ENCODE measurements at places on chromosomes 2 and 18.
A peak's percentile ranks its signal among the peaks of the same experiment; 100 is the strongest.

DNA sequence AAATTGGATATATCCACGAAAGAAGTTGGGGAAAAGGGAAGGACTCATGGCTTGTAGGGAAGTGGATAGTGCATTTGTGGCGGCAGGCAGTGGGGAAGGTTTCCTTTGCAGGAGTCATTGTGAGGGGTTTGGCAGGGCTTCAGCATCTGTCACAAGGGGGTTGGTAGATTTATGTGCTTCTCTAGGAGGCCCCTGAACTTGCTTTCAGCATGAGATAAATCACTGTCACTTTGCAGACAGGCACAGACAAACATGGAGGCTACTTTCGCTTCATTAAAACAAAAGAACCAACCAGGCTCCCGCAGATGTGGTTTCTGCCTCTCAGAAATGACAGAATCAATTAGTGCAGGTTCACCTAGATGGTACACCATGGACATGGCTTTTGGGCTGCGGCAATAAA, 340.7 kb downstream of the TGIF1 start:
- DNase-seq, result no peak

DNA sequence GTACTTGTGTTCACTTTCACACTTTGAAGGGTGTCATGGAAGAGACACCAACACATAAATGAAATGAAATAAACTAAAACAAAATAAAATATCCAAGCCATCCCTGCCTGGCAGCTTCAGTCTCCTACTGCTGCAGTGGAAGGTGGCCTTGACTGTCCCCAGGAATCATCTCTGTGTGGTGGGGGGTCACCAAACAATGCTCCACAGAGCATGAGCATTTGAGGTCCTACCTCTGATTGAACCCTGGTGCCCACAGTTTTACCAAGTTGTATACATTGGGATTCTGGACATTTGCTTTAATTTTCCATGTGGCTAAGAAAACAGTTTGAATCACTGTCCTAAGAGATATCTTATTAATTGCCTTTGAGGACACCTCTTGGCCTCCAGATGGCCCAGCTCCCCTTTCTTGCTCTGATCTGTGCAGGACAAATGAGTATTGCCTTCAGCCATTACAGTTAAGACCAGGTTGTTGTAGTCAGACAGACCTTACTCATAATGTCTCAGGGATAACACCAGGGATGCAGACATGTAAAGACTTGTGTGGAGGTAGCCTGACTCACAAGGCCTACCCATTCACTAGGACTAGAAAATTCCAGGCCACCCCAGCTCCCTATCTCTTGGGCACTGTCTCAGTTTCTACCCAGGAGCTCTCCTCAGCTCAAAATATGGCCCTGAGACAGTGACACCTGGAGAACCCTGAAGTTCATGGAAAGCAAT, 195.0 kb downstream of the MYCN start:
- no peak for DNase-seq

- DNase-seq, result no peak
Observed at GRCh38 chr2:233926806-233927205, 9.6 kb downstream of the TRPM8 start.

- no peak for DNase-seq
Observed at GRCh38 chr2:54979321-54980044, 70.8 kb downstream of the RTN4 start.

- DNase-seq, result no peak
Observed at GRCh38 chr2:232387451-232388171, 9.1 kb downstream of the ALPP start.

DNA sequence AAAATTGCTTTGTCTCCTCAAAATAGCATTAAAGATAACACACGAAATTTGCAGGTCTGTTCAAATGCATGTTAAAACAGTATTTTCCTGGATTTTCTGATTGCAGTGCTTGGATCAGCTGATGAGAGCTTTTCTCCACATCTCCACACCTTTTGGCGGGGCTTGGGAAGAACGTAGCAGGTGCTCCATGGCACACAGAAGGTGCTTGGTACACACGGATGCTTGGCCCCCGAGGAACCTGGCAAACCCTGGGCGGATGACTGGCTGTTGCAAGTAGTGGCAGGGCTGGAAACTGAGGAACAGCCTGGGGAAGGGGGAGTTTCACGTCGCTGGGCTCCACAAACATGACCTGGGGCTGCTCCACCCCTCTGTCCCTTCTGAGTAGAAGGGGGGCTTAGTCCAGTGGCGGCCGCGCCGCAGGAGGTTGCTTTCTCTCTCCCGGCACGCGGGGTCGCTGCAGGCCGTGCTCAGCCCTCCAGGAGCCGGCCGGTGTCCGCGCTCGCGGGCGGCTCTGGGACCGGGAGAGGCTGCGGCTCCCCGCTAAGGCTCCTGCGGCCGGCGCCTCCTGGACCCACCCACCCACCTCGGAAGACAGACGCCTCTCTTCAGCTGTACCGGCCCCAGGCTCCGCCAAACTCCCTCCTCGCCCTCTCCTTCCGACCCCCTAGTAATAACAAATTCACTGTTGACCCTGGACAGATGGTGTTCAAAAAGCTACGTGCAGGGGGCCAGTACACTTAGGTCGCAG, 69.3 kb downstream of the MARCO start:
- DNase-seq, result peak; percentile 5

DNA sequence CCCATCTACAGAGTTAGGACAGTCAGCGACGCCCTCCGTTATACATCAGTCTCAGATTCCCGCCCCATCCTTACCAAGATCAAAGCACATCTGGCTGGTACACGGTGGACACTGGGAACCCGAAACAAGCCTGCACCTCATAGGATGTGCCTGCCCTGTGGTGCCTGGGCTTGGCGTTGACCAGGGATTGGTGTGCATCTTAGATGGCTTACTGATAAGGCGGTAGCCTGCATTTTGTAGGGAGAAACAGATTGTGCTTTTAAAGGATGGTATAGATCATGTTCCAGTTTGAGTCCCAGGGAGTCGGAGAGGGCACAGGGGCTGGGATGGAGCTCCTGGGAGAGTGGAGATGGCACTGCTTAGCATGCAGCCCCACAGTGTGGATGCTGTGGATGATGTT, 108.0 kb downstream of the EML6 start:
- no peak for DNase-seq

- DNase-seq, result no peak
Observed at GRCh38 chr18:49608366-49609255, 46.8 kb downstream of the LIPG start.

- no peak for DNase-seq
Observed at GRCh38 chr18:48139431-48140347, 209.2 kb upstream of the SMAD2 start.

GRCh38 chr2:28495551-28496250, at the start of gene PLB1:
TSS of gene PLB1 (plus strand) at chr2:28496060. CDS start at chr2:28496115, 55 bp downstream.
- no peak for DNase-seq

- DNase-seq, result no peak
Observed at GRCh38 chr2:195648787-195649186, 8.2 kb upstream of the SLC39A10 start.

DNA sequence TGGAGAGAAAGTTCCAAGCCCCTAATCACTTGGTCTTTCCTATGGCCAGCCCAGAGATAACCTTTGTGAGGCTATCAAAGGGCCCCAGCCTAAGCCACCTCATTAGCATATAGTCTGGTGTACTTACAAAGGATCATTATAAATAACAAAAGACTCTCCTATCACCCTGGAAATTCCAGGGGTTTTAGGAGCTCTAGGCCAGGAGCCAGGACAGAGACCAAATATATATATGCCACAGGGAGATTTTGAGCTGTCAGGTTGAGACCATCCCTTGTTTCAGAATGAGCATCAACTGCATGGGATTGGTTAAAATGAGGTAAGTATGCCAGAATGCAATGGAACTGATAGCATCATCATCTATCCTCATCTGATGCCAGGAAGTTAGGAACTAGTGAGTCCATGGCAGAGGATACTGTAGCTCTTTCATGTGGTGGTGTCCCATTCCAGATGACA, 32.1 kb upstream of the CHRNA1 start:
- peak; percentile 16 for DNase-seq

- no peak for DNase-seq
Observed at GRCh38 chr2:205650931-205651330, 31.4 kb upstream of the NRP2 start.

DNA sequence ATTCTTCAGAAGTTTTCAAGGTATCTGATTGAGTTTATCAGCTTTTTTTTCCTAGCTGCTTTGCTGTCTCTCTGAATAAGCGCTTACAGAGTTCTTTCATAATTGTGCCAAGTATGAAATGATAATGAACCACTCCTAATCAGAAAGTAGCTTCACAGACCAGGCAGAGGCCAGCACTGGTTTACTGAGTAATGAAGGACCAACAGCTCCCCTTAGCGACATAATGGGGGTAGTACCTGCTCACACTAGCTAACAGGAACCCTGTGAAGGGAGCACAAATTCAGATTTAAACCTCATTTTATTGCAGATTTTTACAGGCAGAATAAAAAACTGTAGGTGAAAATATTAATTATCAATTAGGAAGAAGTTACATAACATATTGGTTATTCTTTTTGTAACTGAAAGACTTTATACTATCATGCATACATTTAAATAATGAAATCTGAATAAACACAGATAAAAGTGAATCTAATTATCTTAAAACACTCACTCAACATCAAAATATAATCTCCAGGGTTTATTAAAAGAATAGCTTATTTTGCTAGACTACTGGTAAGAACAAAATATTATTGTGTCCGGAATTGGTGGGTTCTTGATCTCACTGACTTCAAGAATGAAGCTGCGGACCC, 53.7 kb upstream of the LRRC30 start:
- DNase-seq, result peak; percentile 85

- no peak for DNase-seq
Observed at GRCh38 chr2:29246383-29247300, 131.4 kb downstream of the CLIP4 start.

DNA sequence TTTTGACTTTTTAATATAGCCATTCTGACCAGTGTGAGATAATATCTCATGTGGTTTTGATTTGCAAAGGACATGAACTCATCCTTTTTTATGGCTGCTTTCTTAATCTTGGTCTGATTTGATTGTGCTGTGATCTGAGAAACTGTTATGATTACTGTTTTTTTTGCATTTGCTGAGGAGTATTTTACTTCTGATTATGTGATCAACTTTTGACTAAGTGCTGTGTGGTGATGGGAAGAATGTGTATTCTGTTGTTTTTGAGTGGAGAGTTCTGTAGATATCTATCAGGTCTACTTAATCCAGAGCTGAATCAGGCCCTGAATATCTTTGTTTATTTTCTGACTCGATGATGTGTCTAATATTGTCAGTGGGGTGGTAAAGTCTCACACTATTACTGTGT, 16.8 kb downstream of the SP140L start:
- peak; percentile 12 for DNase-seq

DNA sequence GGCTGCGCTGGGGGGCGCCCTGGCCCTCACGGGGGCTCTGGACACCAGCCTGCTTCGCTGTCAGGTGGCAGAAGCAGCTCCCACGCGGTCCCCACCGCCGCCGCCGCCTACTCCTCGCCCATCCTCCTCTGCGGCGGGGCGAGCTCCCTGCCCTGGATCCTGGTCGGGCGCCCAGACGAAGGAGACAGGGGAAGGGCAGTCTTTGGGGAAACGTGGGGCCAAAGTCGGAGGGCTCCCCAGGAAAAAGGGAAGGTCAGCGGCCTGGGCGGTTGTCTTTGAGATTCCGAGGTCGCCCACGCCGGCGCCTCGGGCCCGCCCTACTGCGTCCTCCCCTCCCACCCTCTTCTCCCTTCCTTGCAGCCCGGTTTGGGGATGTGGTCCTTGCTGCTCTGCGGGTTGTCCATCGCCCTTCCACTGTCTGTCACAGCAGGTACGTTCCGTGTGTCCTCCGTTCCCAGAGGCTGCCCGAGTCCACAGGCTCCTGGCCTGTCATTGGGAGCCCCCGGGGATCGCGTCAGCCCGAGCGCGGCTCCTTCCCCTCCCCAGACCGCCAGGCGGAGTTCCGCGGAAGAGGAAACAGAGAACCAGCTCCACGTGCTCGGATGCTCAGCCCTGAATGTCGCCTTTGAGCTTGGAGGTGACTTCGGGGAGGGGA, 800 bp downstream of the IL1RL2 start:
- peak; percentile 10 for DNase-seq

GRCh38 chr2:134594399-134594798, 124.4 kb downstream of the TMEM163 start:
- DNase-seq, result no peak

All from IMR-90 (cell line).